ENCODE measurements at places on chromosomes 5 and 9.

DNA sequence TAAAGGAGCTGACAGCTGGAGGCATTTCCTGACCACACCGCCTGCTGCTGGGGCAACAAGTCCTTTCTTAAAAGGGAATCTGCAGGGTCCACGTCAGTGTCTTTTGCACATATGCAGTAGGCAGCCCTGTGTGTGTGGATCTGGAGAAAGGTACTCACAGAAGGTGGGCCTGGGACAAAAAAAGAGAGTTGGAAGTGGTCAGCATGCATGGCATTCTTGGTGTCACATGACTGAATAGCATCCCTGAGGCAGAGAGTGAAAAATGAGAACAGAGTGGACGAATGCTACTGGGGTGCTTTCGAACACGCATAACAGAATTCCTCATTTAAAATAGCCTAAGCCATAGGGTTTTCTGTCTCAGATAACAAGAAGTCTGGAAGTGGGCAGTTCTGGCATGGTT lies 47.0 kb downstream of the DNAJC21 start:
- DNase-seq = no peak

DNA sequence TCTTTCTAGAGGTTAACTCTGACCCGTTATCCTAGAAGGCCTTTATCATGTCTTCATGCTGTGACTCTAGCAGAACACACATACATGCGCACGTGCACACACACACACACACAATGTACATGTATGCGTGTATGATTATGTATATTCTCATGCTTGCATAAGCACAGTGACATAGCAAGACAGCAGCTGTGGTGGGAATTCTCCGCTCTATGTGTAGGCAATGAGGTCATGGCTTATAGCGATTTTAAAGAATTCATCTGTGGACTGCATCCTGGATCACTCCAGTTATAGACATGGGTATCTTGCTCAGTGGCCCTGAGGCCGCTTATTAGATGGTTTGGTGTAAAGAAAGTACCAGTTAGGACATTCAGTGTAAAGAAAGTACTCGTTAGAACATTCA lies 106.2 kb downstream of the FBXL7 start:
- no peak for DNase-seq

DNA sequence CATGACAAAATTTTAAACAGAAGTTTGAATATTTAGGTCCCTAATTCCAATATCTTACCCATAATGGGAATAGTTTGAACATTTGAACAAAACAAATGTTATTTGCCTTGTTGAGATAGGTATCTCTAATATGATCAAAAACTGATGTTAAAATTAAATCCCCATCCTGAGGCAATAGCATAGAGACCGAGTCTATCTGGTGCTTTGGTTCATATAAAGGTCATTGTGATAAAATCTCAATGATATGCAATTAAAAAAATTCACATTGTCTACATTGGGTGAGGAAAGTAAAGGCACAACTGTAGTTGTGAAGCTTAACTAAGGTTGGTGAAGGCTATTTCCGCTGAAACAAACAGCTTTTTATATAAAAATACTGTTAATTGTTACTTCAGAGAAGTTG lies 318.3 kb downstream of the CAAP1 start:
- DNase-seq = no peak

GRCh38 chr5:21689587-21689986 lies 1163.6 kb downstream of the CDH12 start:
- DNase-seq = no peak

- DNase-seq = no peak
Measured at GRCh38 chr9:69136779-69137178, 37.3 kb upstream of the TJP2 start.

- DNase-seq = no peak
Measured at GRCh38 chr5:144201588-144201987, 30.9 kb downstream of the KCTD16 start.

- DNase-seq = no peak
Measured at GRCh38 chr9:86349271-86349670, 4.9 kb downstream of the TUT7 start.

DNA sequence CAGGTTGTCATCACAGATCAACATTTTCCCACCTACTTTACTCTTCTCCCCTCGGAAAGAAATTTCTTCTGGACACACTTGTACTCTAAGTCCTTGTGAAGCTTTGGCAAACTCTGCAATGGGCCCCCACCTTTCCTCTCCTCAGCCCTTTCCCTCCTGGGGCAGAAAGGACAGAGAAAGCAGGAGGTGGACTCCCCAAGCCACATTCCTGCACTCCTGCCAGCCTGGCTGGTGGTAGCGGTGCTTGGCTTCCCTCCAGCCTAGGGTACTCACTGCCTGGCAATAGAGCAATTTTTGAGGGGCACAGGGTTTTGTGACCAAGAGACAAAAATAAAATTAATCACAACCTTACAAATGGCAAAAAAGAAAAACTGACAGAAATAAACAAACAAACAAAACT lies 451.4 kb downstream of the ZSWIM6 start:
- DNase-seq = no peak

- no peak for DNase-seq
Measured at GRCh38 chr5:95725071-95725820, 5.9 kb upstream of the RHOBTB3 start.

DNA sequence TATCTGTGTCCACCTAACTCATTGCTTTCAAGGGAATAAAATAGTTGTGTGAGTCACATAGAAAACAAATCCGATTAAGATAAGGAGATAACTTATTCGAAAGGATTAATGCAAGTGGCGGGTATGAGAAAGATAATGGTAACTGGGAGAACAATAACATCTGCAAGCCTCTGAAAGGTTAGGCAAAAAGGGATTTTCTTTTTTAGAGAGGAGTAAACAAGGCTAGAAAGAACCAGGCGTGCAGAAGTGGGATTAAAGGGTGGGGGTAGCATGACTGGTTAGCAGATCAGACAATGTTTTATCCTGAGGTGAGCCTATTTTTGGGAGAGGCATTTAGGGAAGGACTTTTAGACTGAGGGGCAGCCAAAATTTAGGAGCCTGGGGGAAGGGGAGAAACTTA lies 34.7 kb upstream of the JMY start:
- DNase-seq = no peak
